ENCODE measurements at places on chromosomes 3 and 15.

GRCh38 chr15:75149867-75150709 is 51.6 kb upstream of the C15orf39 start:
- no peak for DNase-seq

DNA sequence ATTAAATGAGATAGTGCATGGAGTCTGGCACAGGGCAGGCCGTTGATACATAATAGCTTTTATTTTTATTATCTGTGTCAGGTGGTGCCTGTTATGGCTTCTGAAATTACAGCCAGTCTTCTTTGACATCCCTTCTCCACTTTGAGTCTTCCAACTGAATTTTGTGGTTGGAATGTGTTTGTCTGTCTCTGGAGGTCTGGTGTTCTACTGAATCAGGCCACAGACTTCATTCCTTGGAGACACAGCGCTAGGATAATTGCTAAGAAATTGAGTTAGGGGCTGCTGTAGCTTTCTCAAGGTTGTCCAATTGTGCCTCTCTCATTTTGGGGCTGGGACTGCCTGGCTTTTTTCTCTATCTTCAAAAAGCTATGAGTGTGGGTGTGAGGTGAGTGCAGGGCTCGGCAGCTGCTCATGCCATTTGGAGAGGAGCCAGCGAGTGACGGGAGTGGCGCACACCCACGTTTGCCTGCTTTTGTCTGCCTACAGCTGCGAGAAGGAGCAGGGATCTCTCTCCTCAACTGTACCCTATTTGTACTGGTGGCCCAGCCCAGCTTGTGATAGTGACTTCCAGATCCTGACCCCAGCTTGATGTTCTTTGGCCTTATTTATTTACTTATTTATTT is 49.8 kb upstream of the SYN2 start:
- no peak for DNase-seq

- no peak for DNase-seq
These were observed 454.6 kb upstream of the ARPP21 start for GRCh38 chr3:35184775-35185174.

GRCh38 chr3:134333522-134334181 is 40.6 kb downstream of the AMOTL2 start:
- no peak for DNase-seq

- no peak for DNase-seq
These were observed 1359.8 kb downstream of the ZPLD1 start for GRCh38 chr3:103794656-103795055.

- no peak for DNase-seq
These were observed 51.4 kb downstream of the SEMA6D start for GRCh38 chr15:47768735-47769134.

GRCh38 chr15:36914960-36915808 is 185.2 kb downstream of the MEIS2 start:
- DNase-seq, result no peak

GRCh38 chr3:64802460-64802859 is 114.7 kb upstream of the ADAMTS9 start:
- DNase-seq, result no peak

DNA sequence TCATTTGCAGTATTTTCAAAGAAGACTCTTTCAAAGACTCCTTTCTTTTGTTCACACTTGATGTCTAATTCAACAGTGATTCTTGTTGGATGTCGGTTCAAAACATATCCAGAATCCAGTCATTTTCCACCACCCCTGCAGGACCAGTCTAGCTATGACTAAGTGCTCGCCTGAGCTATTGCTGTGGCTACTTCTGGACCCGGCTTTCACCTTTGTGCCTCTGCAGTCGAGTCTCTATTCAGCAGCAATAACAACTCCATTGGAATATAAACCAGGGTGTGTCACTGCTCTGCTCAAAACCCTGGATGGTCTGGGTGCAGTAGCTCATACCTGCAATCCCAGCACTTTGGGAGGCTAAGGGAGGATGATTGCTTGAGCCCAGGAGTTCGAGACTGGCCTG is 55.0 kb downstream of the PRICKLE2 start:
- DNase-seq, result no peak

DNA sequence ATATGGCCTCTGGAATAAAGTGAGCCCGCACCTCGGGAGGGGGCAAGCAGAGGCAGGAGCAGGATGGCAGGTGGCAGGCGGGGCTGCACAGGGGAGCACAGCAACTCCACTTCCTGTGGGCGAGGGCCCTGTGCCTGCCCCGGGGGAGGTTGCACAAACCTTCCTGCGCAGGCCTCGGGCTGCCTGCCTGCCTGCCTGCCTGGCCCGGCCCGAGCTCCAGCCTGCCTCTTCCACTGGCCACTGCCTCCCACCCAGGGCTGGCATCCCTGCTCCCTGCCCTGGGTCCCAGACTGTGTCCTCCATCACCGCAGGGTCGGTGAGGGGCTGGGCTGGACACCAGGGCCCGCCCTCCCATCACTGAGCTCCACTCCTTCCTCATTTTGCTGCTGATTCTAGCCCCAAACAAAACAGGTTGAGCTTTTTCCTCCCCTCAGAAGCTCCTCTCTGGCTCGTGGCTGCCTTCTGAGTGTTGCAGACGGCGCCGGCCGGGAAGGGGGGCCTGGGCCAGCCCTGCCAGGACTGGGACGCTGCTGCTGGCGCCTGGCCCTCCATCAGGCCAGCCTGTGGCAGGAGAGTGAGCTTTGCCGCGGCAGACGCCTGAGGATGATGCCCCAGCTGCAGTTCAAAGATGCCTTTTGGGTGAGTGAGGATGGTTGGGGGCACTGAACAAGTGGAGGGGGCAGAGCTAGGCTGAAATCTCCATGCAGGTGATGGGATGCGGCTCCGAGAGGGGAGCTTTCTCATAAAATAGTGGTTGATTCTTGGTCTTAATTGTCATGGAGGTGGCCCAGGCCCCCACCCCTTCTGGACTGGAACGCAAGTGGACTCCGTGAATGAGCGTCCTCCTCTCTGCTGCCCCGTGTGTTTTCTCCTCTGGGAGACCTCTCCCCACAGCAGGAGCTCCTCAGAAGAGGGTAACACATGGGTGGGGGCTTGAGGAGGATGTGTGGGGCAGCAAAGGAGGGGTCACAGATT is at the start of gene PSTPIP1:
Gene PSTPIP1 (plus strand): TSS at position 156 of the 975 bp plus-strand sequence. CDS start 448 bp downstream, at position 604.
- peak; percentile 68 for DNase-seq

GRCh38 chr15:54829821-54830220 is 366.9 kb downstream of the RSL24D1 start:
- DNase-seq, result no peak

DNA sequence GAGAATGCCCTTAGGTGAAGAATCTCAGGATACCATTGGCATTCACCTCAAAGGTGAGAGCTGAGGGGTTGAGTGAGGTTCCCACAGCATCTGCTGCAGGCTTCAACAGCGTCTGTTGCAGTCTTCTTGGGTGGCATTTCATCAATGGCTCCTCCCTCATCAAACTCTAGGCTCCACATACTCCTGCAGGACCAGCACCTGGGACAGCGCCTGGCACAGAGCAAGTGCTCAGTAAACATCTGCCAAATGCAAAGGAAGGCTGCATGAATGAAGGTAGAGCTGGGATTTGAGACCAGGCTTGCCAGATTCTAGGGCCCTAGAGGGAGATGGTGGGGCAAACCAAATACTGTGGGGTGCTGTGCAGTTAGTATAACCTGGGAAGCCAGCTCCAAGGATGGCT is 9.6 kb downstream of the TRH start:
- no peak for DNase-seq

DNA sequence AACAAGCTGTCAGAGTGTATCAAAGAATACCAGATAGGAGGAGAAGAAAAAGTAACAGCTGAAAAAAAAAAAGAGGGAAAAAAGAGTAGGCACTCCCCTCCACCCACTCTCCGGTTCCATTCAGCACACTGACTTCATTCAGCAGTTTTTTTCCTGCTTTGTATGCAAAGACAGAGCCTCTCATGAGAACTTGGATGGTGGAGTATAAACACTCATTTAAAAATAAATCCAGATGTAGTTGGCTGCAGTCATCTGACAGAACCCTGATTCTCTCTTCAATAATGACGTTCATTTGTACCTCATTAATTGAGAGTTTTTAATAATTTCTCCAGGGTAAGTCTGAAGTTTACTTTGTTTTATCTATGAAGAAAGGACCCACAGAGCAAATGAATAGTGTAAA is 81.0 kb downstream of the TMEM108 start:
- no peak for DNase-seq

DNA sequence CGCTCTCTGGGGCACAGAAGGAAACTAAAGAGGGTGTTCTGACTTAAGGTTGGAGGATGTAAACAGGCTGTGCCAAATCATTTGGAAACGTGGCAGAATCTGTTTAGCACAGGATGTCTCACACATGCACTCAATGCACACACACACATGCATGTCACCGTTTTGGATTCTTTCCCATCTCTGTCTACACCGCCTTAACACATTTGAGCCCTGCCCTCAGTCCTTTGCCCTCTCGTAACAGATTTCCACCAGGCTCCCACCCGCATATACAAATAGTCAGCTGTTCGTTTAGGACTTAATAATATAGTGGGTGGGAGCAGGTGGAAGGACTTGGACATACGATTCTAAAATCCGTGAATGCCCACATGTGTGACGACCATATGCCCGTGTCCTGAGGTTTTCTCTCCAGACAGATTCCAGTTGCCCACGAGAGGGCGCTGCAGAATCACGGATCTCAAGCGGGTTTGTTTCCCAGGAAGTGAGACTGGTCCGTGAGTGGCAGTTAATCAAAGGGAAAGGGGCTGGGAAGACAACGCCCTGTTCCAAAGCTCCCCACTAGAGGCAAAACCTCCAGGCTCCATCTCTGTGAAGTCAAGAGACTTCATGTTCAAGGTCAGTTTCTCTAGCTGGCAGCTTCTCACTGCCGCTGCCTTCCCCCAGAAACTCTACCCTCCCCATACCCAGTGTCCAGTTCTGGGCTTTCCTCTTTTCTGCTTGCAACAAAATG is 44.5 kb downstream of the NOX5 start:
- DNase-seq, result peak; percentile 75

DNA sequence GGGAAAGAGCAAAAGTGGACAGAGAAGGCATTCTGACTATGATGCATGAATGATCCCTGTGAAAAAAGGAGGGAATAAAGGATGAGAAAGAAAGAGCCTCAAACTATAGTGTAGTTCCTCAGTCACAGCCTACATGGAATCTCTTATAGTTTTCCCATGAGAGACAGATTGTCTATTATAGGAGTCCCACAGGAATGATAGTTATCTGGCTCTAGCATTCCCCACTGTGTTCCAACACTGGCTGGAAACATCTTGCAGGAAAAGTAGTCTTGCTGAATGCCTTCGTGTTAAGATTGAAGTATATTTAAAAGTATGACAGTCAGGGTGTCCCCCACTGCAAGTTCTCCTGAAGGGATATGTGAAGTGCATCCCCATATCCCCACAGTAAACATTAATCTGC is 641.5 kb upstream of the NECTIN3 start:
- no peak for DNase-seq

- DNase-seq, result no peak
These were observed 83.7 kb upstream of the WDR72 start for GRCh38 chr15:53843166-53843565.

GRCh38 chr3:73950865-73951558 is 326.3 kb upstream of the PDZRN3 start:
- no peak for DNase-seq

- DNase-seq, result no peak
These were observed 54.2 kb downstream of the PPARG start for GRCh38 chr3:12343047-12343501.

- DNase-seq, result peak; percentile 37
These were observed 2.8 kb downstream of the FURIN start for GRCh38 chr15:90871139-90871715.

DNA sequence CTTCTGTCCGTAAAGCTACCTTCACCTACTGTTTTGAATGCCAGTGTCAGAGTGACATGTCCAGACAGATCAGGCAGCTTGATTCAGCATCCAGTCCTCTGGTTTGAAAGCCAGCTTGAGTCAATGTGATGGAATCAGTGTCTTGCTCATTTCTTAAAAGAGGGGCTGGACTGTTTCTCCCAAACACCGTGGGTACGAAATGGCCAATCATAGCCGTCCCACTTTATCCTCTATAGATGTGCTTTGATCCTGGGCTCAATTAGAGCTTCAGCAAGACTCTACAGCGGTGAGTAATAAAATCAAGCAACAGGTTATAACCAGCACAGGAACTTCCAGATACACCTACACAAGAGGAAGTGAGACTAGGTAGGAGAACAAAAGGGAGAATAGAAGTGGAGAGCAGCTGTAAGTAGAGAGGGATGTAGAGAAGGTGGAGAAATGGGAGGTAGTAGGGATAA is 17.0 kb upstream of the OR5K1 start:
- no peak for DNase-seq

DNA sequence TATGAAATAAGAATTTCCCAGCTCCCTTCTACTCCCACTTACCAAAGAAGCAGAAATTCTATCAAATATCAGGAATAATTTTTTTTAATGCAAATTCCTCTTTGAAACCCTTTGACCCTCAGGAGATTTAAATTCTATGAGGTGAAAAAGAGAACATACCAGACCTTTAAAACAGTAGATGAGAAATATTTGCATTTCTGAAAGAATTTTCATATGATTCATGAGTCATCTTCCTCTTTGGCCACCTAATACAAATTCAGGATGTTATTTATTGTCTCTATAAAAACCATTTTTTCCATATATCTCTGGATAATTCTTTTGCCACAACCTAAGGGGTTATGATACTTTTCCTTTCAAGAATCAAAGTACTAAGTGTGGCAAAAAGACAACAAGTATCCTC is 67.3 kb upstream of the ST3GAL6 start:
- no peak for DNase-seq

- DNase-seq, result no peak
These were observed 140.4 kb upstream of the GALNT15 start for GRCh38 chr3:16033889-16034687.

DNA sequence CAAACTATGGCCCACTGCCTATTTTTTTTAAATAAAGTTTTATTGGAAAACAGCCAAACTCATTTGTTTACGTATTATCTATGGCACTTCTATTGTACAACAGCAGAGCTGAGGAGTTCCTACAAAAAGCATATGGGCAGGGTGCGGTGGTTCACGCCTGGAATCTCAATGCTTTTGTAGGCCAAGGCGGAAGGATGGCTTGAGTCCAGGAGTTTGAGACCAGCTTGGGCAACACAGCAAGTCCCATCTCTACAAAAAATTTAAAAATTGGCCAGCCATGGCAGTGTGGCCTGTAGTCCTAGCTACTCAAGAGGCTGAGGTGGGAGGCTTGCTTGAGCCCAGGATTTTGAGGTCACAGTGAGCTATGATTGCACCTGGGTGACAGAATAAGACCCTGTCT is 142.3 kb downstream of the RORA start:
- DNase-seq, result no peak

DNA sequence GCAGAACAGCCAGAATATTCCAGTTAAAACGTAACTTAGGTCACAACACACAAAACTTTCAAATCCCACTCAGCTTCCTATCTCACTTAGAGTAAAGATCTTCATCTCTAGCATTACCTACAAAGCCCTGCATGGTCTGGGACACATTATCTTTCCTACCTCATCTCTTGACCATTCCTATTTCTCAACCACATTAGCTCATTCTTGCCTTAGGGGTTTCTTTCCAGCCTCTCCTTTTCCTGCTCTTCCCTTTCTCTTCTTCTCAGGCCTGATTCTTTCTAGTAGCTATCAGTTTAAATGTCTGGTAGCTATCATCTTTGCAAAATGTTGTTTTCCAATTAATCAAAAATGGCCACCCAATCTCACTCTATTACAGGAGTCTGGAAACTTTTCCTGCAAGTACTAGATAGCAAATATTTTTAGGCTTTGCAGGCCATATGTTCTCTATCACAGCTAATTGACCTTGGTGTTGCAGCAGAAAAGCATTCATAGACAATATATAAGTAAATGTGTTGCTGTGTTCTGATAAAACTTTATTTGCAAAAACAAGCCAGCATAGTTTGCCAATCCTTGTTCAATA is 15.1 kb upstream of the CBLB start:
- no peak for DNase-seq
